ENCODE measurements at places on chromosomes 13 and 19.

DNA sequence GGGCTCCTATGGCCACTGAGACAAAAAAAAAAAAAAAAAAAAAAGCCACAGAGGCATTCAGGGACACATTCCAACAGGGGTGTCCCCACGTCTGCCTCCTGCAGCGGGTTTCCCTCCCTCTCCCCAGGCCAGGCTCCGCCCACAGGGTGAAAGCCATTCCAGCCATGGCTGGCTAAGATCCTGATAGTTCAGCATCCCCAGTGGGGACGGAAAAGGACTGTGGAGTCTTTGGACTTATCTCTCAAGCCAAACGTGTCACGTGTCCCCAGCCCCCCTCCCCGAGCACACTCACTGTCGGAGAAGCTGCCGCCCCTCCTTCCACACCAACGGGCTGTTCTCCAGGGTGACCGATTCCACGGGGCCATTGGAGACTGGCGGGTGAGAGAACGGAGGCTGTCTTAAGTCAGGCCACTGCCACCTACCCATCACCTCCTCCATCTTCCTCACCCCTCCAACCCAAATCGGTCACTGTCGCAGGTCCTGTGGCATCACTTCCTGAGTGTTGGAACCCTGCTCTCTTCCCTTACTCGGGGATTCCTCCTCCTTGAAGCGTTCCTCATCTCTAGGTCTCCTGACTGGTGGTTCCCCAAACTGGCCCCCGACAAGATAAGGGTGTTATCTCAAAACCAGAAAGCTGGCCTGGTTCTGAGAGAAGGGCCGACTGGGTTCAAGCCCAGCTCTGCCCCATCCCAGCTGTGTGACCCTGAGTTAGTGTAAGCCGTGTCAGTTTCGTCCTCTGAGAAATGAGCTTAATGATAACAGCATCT is 9.1 kb upstream of the FKRP start:
- no peak for DNase-seq

DNA sequence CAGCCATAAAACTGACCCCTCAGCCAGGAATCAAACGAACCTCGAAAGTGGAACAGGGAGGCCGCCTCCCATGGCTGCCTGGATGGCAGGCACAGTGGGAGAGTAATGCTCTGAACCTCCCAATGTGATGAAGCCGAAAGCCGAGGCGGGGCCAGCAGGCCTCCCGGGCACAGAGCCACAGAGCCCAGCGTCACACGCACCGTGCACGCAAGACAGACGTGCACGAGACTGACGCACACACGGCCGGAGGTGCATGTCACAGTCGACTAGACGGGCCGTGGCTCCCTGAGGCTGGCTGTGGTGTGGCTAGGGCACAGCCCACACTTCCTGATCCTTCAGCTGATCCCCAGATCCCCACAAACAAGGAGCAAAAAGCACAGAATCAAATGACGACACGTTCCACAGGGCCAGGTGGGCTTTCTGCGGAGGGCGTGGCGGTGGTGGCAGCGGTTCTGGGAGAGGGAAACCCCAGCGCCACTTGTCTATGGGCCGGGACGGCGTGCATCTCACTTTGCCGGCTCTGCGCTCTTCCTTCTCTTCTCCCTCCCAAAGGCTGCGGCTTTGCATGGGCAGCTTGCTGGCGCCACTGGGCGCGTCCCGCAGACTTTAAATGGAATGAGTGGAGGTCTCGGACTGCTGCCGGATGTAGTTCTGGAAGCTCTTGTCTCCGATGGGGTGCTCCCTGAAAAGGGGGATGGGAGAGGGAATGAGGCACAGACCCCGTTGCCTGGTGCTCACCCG is 5.0 kb upstream of the C13orf46 start:
- DNase-seq, result no peak

- DNase-seq, result no peak
These were observed 3.1 kb downstream of the CEACAM3 start for GRCh38 chr19:41799444-41800000.

DNA sequence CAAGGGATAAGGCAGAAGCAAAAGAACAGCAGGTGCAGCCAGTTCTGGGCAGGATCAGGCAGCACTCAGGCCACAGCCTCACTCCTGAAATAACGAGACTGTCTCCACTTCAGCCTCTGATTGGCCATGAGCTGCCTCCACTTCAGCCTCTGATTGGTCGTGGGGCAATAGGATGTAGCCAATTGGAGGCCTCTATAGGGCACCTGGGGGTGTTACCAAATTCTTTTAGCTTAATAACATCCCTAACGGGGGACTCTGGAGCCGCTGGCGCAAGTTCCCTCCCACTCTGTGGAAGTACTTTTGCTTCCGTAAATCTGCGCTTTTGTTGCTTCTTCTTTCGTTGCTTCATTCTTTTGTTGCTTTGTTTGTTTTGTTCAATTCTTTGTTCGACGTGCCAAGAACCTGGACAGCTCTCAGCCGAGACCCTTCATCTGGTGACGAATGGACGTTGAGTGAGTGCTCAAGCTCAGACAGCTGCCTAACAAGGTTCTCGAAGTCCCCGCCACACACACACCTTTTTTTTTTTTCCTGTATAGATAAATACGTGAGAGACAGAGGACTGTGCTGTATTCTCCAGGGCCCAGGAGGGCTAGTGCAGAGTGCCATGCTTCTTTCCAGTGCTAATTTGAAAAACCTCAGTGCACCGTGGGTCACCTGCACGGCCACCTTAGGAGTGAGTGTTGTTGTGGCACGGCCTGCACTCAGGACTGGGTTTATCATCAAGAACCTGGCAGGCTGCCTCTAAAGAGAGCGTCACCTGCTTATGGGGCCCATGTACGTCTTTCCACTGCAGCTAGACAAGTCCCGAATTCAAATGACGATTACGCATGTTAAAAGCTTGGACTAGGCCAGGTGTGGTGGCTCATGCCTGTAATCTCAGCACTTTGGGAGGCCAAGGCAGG is 32.0 kb upstream of the TUBGCP3 start:
- no peak for DNase-seq

DNA sequence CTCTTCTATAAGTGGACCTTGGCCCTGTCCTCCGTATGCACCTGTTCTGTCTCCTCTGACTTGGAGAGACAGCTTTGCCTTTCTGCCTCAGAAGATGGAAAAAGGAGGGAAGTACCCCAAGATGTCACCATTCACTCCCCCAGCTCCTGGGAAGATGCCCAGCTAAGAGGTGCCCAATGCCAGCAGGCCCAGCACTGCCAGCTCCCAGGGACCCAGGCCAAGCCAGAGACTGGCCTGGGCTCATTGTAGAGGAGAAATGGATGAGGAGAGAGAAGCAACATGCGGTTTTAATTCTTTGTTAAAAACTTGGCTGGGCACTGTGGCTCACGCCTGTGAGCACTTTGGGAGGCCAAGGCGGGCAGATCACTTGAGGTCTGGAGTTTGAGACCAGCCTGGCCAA is 111.5 kb upstream of the ZNF507 start:
- DNase-seq, result no peak

GRCh38 chr13:110726726-110727125 is 13.2 kb downstream of the ING1 start:
- DNase-seq, result no peak

- no peak for DNase-seq
These were observed 933.1 kb downstream of the DIAPH3 start for GRCh38 chr13:59230484-59231264.

DNA sequence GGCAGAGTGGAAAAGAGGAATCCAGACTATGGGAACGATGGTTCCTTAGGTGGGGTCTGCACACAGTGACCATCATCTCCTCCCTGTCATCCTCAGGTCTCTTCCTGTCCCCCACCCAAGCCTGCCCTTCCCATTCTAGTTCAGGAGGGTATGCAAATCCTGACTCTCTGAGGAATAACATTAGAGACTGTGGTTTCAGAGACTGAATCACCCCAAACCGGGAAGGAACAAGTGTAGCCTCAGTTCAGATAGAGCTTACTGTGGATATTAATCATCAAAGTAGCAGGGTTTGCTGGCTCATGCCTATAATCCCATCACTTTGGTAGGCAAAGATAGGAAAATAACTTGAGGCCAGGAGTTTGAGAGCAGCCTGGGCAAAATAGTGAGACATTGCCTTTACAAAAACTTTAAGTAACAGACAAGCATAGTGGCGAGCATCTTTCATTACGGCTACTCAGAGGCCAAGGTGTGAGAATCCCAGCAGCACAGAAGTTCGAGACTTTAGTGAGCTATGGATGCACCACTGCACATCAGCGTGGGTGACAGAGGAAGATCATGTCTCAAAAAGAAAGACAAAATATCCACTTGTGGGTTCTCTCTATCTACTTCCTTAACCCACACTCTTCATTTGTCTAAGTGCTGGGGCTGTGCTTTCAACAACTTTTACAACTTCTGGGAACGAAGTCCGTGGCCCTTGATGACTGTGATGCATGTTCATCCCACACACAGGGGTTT is 19.3 kb upstream of the LGALS13 start:
- DNase-seq, result no peak

DNA sequence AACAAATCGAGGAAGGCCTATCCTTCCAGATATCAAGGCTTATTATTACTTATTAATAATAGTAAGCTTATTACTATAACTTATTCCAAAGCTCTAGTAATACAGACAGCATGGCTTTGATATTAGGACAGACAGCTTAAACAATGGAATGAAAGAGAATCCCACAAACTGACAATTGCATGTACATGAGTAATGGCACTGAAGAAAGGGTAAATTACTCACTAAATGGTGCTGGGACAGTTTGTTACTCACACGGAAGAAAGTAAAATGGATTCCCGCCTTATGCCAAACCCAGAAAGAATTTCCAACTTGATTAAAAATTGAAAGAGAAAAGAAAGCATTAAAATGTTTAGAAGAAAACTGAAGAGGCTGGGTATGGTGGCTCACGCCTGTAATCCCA is 60.3 kb downstream of the MIPEP start:
- DNase-seq, result no peak

DNA sequence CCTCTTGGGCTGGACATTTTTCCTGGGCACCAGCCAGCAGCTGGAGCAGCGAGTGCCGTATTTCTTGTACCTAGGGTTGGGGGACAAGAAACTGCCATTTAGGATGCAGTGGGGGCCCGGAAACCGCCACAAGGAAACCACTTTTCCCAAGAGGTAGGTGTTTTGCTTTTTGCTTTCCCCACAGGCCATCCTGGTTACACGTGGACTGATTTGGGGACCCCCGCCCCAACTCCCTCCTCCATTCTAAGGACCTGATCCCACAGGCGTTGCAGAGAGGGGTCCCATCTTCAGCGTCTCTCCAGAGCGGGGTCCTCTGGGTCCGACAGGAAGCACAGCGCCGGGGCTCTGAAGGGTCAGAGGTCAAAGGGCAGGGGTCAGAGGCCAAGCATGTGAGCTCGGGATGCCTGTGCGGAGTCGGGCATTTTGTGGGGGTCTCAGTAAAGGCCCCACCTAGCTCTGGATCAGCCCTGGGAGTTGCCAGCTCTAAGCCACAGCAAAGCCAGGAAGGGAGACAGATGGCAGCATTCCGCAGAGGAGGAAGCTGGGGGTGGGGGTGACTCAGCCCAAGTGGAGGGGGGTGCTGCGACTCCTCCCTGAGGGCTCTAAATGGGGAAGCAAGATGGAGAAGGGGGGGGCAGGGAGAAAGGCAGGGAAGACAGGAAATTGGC is 4.3 kb downstream of the ZGLP1 start:
- DNase-seq, result no peak

- DNase-seq, result no peak
These were observed 537.5 kb downstream of the DCT start for GRCh38 chr13:93942016-93942415.

DNA sequence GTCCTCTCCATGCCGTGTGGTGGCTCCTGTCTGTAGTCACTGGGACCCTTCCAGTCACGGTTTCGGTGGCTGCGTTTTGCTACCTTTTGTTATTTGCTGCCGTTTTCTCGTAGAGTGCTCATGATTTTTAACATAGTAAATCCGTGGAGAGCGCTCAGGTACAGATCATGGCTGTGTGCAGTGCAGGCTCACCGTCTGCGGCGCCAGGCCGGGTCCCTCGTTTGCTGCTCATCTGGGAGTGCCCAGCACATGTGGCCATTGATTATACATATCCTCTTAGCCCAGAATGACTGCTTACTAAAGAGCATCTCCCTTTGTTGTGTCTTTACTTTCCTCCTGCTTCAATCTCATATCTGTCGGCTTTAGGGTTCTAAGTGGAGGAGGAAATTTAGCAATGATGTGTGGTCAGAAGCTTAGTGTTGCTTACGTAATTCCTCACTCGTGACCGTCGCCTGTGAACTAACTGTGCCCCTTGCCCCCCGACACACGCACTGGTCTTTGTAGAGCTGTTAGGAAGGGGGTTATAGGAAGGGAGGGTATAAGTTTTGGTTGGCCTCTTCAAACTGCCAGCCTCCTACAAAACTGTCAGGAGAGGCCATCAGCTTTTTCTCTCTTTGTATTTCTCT is 31.8 kb downstream of the TFDP1 start:
- no peak for DNase-seq

GRCh38 chr13:41426047-41426446 is 31.3 kb upstream of the RGCC start:
- DNase-seq, result no peak

DNA sequence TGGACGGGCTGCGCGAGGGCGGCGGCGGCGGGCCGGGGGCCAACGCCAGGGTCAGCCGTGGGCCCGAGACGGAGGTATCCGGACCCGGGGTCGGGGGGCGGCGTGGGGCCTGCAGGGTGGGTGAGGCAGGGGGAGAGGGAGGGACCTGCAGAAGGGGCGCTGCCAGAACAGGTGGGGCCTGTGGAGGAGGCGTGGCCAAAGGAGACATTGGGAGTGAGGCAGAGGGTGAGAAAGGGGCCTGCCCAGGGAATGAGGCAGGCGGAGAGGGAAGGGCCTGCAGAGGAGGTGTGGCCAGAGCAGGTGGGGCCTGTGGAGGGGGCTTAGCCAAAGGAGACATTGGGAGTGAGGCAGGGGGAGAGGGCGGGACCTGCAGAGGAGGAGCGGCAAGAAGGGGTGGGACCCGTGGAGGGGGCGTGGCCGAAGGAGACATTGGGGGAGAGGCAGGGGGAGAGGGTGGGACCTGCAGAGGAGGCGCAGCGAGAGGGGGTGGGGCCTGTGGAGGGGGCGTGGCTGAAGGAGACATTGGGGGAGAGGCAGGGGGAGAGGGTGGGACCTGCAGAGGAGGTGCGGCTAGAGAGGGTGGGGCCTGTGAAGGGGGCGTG is 4.2 kb downstream of the PRR36 start:
- DNase-seq, result peak; percentile 21

GRCh38 chr13:85541476-85541875 is 257.7 kb downstream of the SLITRK6 start:
- DNase-seq, result no peak

DNA sequence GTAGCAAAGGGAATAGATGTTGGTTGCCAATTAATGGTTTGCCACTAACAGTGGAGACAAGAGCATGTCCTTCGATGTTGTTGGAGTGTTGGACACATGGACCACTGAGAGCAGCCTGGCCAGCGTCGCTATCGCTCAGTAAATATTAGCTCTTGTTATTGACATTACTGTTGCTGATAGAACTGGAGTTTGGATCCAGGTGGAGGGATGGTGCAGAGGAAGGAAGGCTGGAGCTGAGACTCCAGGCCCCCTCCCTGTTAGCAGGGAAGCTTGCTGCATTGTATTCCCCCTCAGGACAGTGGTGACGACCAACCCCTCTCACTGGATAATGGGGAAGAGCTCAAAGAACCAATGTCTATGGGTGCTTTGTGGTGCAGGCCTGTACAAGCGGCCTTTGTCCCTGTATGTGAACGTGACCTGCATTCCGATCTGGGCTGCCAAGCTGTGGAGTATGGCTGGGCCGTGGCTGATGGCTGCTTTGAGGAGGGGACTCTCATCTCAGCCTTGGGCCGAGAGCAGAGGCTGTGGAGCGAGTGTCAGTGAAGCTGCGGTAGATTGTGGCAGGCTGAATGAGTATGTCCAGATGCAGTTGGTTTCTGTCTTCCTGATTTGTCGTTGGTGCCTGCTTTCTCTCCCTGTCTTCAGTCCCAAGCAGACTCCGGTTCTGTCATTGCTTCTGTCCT is 7.0 kb downstream of the CLASRP start:
- no peak for DNase-seq

GRCh38 chr19:39829702-39830275 is 4.2 kb downstream of the DYRK1B start:
- no peak for DNase-seq

GRCh38 chr19:45729800-45730290 is 851 bp downstream of the FBXO46 start:
- DNase-seq, result no peak
